ENCODE measurements at places on chromosomes 5 and 9.

DNA sequence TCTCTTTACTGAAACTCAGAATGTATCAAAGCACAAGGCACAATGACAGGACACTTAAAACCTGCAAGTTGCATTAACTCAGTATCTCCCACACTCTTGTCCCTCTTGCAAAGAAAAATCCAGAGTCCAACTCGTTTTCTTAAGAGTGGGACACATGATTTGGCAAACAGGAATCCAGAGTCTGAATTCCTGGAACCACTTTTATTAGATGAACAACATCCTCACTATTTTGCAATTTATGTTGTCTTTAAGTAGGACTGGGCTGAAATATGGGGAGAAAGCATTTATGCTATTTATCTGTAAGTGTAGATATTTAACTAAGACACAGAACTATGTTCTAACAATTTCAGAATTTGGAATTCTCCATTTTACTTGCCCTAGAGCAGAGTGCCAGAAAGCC lies 69.1 kb downstream of the ABCA1 start:
- no peak for DNase-seq

GRCh38 chr5:143218517-143219170 lies 184.8 kb downstream of the NR3C1 start:
- no peak for DNase-seq

DNA sequence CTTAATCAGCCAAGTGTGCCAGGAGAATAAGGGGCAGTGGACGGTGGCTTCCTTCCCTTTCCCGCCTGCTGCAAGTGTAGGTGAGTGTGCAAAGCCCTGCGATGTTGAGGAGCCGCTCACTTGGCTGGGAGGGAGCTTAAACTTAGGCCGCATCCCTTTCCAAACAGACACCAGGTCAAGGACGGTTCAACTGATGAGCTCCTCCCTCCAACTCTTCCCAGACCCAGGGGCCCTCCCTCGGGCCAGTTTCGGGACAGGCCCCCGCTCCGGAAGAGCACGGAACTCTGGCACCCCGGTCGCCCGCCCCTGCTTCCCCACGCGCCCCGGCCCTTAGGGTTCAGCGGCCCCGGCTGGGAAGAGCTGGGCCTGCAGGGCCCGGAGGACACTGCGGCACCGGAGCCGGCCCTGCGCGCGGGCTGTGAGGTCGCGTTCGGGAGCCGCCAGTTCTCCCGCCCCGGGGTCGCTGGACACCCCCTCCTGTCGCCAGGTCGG lies 481 bp downstream of the MRPL36 start:
- no peak for DNase-seq

DNA sequence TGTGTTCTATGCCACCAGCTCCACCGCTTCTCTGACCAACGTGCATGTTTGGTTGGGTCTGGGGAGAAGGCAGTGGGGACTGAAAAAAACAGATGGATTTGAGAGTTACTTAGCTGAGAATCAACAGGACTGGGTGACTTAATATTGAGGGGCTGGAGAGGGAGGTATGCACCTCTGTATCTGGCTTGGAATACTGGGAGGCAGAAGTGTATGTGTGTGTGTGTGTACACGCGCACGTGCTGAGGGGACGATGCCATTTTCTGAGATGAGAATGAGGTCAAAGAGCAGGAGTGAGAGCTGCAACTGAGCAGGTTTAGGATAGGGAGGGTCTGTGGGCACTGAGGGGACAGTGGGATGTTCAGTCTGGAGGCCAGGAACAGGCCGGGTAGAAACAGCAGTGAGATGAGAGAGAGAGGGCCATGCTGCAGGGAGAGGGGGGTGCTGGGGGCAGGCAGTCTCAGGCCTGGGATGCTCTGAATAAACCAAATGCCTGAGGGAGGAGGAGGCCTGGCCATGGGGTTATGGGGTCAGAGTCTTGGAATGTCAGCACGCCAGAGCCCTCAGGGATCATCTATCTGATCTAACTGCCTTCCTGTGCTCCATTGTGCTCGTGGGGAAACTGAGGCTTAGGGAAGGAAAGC lies 14.0 kb downstream of the PDGFRB start:
- no peak for DNase-seq

DNA sequence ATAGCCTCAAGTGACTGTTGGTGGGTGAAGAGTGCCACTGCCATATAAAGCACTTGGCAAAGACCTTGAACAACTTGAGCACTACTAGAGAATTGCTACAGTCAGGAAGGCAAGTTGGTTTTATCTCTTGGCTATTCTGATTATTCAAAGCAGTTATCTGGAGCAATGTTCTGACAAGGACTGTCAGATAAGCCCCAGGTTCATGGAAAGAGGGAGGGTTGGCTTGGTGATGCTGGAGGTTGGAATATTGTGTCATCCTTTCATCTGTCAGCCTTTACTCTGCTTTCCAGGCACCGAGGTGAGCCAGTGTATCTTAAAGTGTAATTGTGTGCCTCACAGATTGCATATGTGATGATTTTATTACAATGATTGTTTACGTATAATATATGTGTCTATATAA lies 548.4 kb upstream of the ZNF608 start:
- DNase-seq = no peak

GRCh38 chr9:134502266-134502791 lies 139.3 kb upstream of the COL5A1 start:
- no peak for DNase-seq

GRCh38 chr5:2193142-2193541 lies 310.4 kb upstream of the IRX4 start:
- no peak for DNase-seq

DNA sequence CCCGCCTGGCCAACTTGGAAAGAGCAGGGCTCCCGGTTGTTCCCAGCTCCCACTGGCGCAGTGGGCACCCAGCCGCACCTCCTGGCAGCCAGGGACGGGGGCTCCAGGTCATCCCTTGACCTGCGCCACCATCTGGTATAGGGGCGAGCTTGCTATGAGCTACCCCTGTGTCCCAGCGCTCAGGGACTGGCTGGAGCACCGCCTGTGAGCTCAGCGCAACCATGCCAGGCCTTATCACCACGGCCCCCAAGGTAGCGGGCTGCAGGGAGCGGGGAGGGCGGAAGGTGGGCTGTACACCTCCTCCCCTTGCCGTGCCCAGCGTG lies 15.4 kb upstream of the RASA1 start:
- DNase-seq = no peak

DNA sequence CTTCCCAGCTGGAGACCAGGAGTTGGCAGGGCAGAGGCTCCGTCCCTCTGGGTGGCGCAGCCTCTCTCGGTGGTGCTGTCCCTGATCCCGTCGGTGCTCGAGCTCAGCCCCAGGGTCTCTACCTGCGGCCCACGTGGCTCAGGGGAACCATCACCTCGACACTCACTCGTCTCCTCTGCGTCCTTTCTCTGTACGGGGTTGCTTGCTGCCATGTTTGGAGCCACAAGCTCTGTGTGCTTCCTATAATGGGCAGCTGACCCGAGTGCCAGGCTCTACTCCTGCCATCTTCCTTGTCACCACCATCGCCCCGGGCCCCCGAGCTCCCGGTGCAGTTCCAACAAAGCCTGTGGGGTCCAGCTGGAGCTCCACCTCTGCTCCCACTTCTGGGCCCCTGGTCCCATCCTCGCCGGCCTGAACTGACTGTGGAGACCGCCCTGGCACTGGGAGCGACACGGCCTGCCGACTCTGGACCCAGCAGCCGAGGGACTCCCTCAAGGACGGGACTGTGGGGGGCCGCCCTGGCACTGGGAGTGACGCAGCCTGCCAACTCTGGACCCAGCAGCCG lies 5.0 kb downstream of the FBXW5 start:
- DNase-seq = no peak

All from stimulated activated CD4-positive, alpha-beta T cell treated with anti-CD3 and anti-CD28 coated beads, Interleukin-1b, Interleukin-23, amount 100 ng/mL, for 1 hour (primary cell).